ENCODE measurements at places on chromosomes 3 and 15. TPM values are rescaled to one million over a fixed set of nuclear protein-coding genes. Genes with fewer than 3 reads are reported as not detected.

DNA sequence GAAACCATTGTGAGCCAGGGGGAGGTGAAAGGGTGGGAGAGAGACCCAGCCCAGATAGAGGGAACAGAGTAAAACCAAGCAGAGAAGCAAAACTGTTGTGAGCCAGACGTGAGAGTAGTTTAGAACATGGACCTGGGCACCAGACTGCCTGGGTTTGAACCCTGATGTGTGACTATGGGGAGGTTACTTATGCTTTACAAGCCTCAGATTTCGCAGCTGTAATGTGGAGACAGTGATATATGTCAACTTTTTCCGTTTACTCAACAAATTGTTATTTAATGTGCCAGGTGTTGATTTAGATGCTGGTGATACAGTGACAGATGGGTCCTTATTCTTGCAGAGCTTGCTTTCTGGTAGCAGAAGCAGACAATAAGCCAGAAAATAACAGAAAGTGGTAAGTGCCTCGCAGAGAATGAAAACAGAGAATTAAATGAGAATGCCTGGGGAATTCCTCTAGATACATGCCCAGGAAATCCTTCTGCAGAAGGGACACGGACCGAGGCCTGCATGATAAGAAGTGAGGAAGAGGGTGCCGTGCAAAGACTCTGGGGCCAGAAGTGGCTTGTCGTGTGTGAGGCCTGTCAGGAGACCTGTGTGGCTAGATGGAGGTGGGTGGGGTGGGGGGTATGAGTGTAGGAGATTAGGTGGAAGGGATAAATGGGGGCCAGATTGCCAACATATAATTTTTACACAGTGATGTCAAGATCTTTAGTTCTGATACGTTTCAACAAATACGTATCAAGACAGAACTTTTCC lies 15.0 kb downstream of the KAT2B start:
- no peak for DNase-seq

DNA sequence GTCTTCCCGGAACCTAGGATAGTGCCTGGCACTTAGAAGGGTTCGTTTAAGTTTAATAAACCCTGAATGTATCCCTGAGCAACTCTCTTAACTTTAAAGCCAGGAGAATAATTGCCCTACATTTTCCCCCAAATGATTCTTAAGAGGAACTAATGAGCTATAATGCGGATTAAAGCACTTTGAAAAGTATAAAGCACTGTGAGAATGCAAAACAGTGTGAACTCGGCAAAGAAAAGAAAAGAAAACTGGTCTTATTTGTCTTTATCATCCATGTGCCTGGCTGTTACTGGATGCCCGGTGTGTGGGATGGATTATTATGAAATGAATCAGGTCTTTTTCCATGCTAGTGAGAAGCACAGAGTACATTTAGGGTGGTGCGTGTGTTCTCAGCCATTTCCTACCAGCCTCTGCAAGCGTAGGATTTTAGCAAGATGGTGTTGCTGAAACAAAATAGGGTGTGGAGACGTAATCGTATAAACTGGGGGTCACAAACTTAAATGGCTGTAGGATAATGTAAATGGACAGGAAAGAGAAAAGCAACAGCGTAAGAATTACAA lies 983 bp downstream of the KBTBD12 start:
- no peak for DNase-seq

- no peak for DNase-seq
Measured at GRCh38 chr15:33968821-33969220, 524 bp downstream of the CHRM5 start.

DNA sequence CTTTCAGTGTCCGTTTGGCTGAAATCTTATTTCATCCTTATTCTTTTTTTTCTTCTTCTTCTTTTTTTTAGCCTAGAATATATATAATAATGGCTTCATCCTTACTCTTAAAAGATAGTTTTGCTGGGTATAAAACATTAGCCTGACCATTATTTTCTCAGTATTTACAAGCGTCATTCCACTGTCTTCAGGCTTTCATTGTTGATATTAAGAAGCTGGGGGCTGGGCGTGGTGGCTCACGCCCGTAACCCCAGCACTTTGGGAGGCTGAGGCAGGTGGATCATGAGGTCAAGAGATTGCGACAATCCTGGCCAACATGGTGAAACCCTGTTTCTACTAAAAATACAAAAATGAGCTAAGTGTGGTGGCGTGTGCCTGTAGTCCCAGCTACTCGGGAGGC lies 10.6 kb downstream of the ZNF710 start:
- no peak for DNase-seq

DNA sequence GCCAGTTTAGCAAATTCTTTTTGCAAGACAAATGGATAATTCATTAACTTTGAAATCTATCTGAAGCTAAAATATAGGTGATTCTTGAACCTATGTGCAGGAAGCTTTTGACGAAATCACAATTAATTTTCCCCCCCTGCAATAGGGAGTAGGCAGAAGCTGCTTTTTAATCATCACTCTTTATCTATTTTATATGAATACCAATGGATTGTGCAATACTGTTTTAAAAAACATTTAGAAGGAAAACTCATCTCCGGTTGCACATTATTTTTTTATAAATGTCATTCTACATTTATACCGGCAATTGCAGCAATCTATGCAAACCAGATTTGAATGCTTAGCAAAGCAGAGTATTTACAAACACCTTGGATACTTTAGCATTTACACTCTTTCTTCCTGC lies 121.1 kb upstream of the TMCO5A start:
- DNase-seq: no peak

GRCh38 chr3:45524565-45524964 lies 70.0 kb upstream of the LIMD1 start:
- DNase-seq: peak; percentile 93

DNA sequence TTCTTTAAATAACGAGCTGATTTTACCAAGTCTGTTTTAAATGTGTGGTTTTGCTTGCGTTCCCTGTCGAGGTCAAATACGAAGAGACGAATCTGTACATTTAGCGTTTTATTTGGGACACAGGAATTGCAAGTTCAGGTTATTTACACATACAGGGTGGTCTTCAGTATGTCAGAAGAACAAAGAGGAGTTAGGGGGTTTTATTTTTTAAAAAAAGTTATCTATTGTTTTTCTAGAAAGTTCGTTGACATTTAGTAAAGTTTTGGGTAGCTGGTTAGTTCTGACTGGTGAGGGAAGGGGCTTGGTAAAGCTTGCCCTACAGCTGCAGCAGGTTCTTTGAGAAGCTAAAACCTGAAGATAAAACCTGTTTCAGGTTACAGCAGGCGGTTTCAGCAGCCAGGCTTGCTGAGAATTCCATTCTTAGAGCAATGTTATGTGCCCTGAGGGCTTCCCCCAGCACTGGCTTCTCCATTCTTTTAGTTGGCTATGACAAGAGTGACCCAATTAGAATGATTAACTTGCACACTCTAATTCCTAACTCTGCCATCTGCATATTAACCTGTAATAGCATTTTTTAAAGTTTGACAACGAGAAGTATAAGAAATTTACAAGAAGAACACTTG lies 815 bp upstream of the ZNF280D start:
- no peak for DNase-seq

- no peak for DNase-seq
Measured at GRCh38 chr3:127121885-127122284, 71.0 kb upstream of the PRR23E start.

DNA sequence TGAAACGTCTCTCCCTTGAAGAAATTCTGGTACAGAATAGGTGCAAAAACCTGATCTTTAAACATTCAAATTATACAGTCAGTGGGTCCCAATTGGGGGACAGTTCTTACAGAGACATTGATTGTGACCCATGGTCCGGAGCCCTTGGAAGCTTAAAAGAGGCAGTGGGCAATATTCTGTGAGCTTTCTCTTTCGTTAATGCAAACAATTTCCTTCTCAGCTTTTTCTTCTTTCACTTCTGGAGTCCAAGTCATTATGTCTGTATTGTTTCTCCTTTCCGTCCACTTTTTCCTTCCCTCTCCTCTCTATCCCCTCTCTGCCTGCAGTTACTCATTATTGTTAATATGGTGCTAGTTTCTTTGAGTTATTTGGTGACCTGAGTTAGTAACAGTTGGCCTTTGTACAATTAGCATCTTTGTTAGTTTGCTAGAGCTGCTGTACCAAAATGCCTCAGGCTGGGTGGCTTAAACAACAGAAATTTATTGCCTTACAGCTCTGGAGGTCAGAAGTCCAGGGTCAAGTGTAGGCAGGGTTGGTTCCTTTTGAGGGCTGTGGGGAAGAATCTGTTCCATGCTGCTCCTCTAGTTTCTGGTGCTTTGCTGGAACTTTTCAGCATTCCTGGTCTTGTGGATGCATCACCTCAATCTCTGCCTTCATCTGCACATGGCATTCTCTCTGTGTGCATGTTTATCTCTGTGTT lies 102.6 kb downstream of the GMPS start:
- DNase-seq: no peak

DNA sequence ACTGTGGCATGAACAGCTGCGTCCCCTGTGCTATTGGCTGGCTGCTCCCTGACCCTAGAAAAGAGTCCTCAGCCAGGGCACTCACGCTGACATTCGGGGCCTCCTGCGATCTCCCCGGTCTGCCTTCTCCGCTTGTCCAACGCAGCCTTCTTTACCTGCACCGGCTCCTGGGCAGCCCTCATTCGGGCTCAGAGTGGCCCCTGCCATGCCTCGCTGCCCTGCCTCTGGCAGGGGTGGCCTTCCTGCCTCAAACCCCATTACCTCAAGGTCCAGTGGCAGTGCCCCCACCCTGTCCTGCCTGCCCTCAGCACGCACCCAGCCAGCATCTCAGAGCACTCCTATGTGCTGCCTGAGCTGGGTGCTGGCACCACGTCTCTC lies 86.5 kb downstream of the TBC1D2B start:
- DNase-seq: no peak

DNA sequence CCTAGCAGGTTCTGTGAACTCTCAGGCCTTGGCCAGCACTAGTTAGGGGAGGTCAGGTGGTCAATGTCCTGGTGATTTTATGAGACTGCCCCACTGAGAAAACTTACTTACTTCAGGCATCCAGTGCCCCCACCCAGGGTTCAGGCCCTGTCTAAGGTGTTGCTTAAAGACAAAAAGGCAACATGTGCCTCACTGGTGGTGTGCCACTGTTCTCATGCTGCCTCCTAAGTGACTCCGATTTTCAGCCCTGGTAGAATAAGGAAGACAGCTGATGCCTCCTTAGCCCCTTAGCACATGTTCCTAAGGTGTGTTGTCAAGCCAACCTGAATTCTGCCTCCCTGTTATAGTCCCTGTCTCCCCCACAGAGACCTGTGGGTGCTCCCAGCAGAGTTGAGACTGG lies 5.3 kb downstream of the RBM15B start:
- DNase-seq: no peak

DNA sequence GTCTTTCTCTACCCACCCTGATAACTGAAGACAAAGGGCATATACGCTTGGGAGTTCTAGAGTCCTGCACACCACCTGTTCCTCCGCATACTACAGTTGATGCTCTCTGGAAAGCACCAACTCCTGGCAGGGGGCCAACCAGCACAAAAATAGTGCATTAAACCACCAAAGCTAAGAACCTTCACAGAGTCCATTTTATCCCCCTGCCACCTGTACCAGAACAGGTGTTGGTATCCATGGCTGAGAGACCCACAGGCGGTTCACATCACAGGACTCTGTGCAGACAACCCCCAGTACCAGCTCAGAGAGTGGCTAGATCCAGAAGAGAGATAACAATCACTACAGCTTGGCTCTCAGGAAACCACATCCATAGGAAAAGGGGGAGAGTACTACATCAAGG lies 114.4 kb upstream of the POU1F1 start:
- no peak for DNase-seq

GRCh38 chr3:68793759-68794701 lies 138.3 kb downstream of the TAFA4 start:
- no peak for DNase-seq

DNA sequence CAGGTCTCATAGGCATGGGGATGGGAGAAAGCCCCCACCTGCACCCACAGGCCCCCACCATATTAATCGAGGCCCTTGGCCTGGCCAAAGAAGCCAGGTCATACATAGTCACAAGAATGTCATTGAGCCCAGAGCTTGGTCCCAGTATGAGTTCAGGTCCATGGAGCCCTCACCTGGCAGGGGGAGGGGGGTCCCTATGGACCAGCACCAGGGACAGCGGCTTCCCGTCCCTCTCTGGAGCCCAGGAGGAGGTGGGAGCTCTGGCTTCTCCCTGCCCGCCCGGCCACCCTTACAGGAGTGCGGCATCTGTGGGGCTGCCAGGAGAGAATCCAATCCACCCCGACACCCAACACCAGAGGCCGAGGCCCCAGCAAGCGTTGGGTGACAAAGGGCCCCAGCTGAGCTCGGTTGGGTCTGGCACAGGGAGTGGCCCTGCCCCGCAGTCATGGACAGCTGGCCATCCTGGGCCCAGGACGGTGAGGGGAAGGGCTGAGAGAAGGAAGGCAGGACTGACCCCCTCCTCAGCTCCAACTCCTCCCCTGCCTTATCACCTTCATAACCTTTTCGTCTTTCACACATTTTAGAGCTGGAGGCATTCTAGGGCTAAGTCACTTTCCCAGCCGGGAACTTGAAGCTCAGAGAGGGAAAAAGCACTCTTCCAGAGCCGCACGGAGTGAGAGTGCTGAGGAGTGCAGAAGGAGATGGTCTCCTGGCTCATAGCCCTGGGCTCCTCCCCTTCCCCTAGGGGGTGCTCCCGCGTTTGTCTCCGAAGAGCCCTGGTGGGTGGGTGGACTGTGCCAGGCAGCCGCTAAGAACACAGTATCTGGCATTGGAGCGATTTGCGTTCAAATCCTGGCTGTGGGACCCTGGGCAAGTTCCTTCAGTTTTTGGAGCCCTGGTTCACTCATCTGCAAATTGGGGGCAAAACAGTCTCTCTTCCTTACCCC lies 54.6 kb downstream of the ATP2B2 start:
- no peak for DNase-seq

GRCh38 chr15:71651750-71652186 lies 158.6 kb upstream of the NR2E3 start:
- peak; percentile 52 for DNase-seq

DNA sequence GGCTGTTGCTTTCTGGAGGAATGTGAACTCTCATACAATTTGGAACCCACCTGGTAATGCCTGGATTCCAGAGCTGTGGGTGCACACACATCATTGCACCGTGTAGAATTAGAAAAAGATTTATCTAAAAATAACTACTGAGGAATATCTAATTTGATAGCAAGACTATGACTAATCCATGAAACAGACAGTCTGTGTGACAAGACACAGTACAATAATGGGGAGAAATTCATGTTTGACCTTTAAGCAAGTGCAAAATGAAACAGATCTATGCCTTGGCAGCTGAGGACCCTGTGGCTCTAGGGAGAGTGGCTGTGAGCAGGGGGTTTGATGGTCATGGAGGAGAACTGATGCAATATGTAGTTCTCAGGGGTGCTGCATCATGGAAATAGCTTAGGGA lies 7.9 kb upstream of the DOCK3 start:
- no peak for DNase-seq

Gene CAMK2N2
- total RNA-seq: 0.77 TPM

Gene AADAC
- not detected for total RNA-seq

Gene TMIE
- total RNA-seq: 0.11 TPM

Gene SLC30A4
- total RNA-seq: 4.2 TPM

Gene SERPINI2
- not detected for total RNA-seq

Gene GOLGA8M
- total RNA-seq: not detected

Gene IQCH
- total RNA-seq: 4.3 TPM

Gene MYH15
- 0.05 TPM for total RNA-seq

Gene C3orf22
- not detected for total RNA-seq

Gene RHOV
- 0.82 TPM for total RNA-seq

Gene SKOR1
- total RNA-seq: not detected

Gene DOCK3
- 0.11 TPM for total RNA-seq

Gene FBXW12
- total RNA-seq: not detected

Gene GOLGA8S
- total RNA-seq: not detected

Measured in SK-MEL-5 (cell line).